ENCODE measurements at places on chromosomes 11 and 22. TPM values are rescaled to one million over a fixed set of nuclear protein-coding genes. Genes with fewer than 3 reads are reported as not detected.

Gene SLC43A3
- total RNA-seq = 110 TPM

Gene GDPD4
- total RNA-seq = not detected

Gene RBFOX2
- total RNA-seq = 67.5 TPM

Gene NEAT1
- 571 TPM for total RNA-seq

Gene BATF2
- total RNA-seq = 0.63 TPM

Gene AIFM3
- total RNA-seq = 1.8 TPM

Gene NFRKB
- total RNA-seq = 25.3 TPM

Gene ART1
- total RNA-seq = not detected

Gene PANX3
- total RNA-seq = not detected

Gene OR52E8
- not detected for total RNA-seq

Gene TMPRSS13
- not detected for total RNA-seq

Gene GLYATL1B
- total RNA-seq = not detected

Gene MOB2
- total RNA-seq = 55.1 TPM

Gene OR4X2
- not detected for total RNA-seq

Gene RIMBP3B
- total RNA-seq = not detected

Gene C11orf42
- not detected for total RNA-seq

Gene EED
- total RNA-seq = 17.6 TPM

Gene KDM4E
- total RNA-seq = not detected

Gene OLFML1
- total RNA-seq = 1.2 TPM

Gene FUT4
- 6.3 TPM for total RNA-seq

Gene MS4A7
- total RNA-seq = 20.1 TPM

Gene GTSE1
- 3.3 TPM for total RNA-seq

Gene LARGE1
- total RNA-seq = 31.6 TPM

Gene KIF18A
- 0.22 TPM for total RNA-seq

Gene EFCAB6
- 4.4 TPM for total RNA-seq

Gene GALNT18
- total RNA-seq = 11.3 TPM

Gene TLCD5
- total RNA-seq = 8.4 TPM

Gene C22orf42
- total RNA-seq = not detected

Gene TOLLIP
- total RNA-seq = 55.3 TPM

Gene CADM1
- 35.4 TPM for total RNA-seq

Gene ART5
- total RNA-seq = not detected

Gene ENTHD1
- total RNA-seq = 0.42 TPM

Gene ANKK1
- 2.1 TPM for total RNA-seq

Gene LYVE1
- total RNA-seq = 64.3 TPM

All from tibial nerve (tissue), 4 donors.